ENCODE measurements at places on chromosomes 11 and 22. TPM values are rescaled to one million over a fixed set of nuclear protein-coding genes. Genes with fewer than 3 reads are reported as not detected.

- DNase-seq: no peak
These were observed 753.0 kb downstream of the NTM start for GRCh38 chr11:132123449-132123848.

- DNase-seq: no peak
These were observed 54.2 kb downstream of the CLPB start for GRCh38 chr11:72380132-72380503.

ATF4 gene
- total RNA-seq: 319 TPM

LPXN gene
- 17.2 TPM for total RNA-seq

APOL1 gene
- total RNA-seq: 35.3 TPM
